Motor neuron (in vitro differentiated cells): ENCODE measurements at places on chromosomes 2 and 18. TPM values are rescaled to one million over a fixed set of nuclear protein-coding genes. Genes with fewer than 3 reads are reported as not detected.

Gene IL1RL2
- total RNA-seq, result 0.58 TPM in 1 of 2 replicates, not detected in the other

Gene G6PC2
- 0.66 and 1.1 TPM in 2 replicates for total RNA-seq

Gene RAX
- total RNA-seq, result 0.13 and 0.27 TPM in 2 replicates

Gene SCG2
- 0.35 and 0.38 TPM in 2 replicates for total RNA-seq

Gene CACNB4
- total RNA-seq, result 18.0 and 22.6 TPM in 2 replicates

Gene GALNT14
- total RNA-seq, result 1.3 and 1.6 TPM in 2 replicates

Gene SCYGR4
- total RNA-seq, result 0.36 TPM in 1 of 2 replicates, not detected in the other

GRCh38 chr2:204933735-204934374, 388.6 kb downstream of the PARD3B start:
- no peak for ATAC-seq

GRCh38 chr2:239832490-239833268, 192.5 kb downstream of the NDUFA10 start:
- no peak for ATAC-seq

DNA sequence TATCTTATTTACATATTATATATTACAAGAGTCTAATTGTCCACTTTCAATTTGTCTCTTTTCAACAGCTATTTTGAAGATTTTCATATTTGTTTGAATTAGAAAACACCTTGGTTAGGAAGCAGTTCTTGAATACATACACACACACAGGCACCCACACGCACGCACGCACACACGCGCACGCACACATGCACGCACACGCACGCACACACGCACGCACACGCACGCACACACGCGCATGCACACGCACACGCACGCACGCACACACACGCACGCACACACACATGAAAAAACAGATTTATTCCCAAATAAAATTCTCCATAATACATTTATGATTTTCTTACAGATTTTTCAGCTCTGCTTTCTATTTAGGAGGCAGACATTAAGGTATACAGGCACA, 220.7 kb downstream of the NYAP2 start:
- no peak for ATAC-seq

DNA sequence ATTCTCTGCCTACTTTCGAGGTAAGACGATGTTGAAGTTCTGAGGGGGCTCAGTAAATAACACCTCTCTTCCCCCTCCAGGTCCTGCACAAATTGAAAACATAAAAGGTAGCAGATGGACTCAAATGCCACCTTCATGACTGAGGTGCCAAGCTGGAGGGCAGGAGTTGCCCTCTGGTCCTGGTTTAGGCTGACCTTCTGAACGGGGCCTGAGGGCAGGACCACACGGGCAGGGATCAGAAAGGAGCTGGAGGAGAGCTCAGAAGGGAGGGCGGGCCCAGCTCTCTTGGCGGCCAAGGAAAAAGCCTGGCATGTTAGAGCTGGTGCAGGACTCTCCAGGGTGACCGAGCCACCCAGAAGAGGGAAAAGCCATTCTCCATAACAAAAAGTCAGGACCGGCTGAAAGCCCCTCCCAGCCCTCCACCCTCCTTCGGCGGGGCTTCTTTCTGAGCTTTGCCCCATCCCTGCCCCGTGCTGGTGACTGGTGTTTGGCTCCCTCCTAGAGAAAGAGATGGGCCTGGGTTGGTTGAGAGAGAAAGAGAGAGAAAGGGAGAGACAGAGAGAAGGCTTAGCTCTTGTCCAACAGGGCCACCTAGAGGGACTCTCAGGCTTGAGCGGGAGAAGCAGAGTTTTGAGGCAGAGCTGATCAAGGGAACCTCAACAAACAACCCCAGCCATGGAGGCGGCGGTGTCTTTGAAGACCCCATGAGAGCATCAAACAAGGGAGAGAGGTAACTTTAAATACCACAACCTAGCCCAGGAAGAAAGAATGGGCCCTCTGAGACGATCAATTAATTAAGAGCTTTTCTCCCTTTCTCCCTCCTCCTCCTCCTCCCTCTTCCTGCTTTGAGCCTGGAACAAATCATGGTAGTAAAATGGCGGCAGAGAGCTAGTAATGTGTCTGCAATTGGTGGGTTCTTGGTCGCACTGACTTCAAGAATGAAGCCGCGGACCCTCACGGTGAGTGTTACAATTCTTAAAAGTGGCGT, 50.8 kb downstream of the WIPF1 start:
- peak; percentile 93 for ATAC-seq

DNA sequence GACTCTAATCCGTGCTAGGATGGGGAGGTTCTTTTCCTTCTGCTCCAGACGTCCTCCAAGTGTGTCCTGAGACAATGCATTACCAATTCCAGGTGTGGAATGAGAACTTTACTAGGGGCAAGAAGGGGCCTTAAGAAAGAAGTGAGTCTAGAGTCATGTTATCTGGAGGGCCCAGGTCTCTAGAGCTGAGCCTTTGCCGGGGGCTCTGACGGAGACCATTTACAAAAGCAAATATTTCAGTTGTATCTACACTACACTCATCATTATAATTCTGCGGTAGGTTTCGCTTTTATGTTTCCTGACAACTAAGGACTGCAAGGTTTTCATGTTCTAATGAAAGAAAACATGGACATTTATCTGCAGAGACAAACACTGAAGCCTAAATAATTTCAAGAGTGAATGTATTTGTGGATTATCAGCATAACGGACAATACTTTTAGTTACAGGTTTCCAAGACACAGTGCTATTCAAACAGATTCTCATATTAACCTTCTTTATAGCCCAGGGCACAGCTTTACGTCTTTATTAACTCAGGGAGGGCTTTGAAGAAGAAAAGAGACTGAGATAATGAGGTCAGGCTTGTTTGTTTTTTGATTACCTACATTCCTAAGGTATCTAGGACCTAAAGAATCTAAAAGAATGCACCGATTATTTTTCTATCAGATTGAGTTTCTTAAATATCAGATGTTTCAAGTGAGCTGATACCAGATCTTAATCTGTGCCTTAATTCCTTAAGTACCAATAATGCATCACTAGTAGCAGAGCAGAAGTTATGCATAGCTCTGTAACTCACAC, 15.0 kb upstream of the LAMA1 start:
- ATAC-seq, result no peak

GRCh38 chr18:68623342-68623741, 91.6 kb downstream of the TMX3 start:
- peak; percentile 55 for ATAC-seq

- ATAC-seq, result no peak
These were observed 1.3 kb downstream of the KCTD1 start for GRCh38 chr18:26546875-26547645.

DNA sequence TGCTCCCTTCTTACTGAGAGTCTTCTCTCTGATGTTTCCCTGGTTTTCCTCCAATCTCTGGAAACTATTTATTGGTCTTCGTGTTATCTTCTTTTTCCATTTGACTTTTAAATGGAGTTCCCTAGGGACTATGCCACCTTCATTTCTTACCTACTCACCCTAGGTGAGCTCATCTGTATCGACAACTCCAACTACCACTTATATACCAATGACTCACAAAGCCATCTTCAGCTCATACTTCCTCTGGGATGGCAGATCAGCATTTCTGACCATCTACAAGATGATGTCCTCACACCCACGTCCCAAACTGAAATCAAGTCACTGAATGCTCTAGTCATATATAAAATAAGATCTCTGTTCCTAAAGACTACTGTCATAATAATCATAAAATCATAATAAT, 40.6 kb downstream of the CFAP210 start:
- ATAC-seq, result no peak

GRCh38 chr2:159139216-159139933, 147.1 kb downstream of the WDSUB1 start:
- ATAC-seq, result no peak
